Eye (tissue), 1 donor: ENCODE measurements at places on chromosomes 2 and 18.

DNA sequence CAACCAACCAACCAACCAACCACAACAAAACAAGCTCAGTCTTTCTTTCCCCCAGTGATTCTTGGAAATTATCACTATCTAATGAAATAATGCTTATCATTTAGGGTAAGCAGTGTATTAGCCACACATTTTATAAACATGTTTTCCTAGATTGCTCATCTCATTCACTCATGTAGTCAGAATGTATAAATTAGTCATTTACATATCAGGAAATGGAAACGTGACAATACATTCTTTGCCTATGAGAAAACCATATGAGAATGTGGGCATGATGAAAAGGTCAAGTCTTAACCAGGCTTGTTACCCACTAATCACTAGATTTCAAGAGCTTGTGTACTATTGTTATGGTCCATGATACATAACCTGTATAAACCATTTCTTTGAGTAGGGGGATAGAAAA lies 1583.4 kb upstream of the PIK3C3 start:
- DNase-seq: no peak

DNA sequence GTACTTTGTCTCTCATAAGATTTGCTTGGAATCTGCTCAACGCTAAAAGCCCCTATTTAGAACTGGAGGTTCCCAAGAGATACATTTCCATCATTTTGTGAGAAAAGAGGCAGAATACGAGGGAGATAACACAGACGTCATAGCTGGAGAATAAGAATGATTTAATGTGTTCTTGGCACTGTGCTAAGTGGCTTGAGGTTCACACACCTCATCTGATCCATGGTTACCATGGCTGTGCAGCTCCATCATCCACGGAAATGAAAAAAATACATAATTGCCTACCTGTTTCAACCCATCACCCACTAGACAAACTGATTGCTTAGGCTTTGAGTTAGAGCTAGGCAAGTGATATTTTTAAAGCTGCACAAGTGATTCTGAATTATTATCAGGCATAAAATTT lies 227.6 kb downstream of the SLC8A1 start:
- no peak for DNase-seq

- DNase-seq: no peak
Measured at GRCh38 chr2:195330513-195330956, 326.5 kb upstream of the SLC39A10 start.

DNA sequence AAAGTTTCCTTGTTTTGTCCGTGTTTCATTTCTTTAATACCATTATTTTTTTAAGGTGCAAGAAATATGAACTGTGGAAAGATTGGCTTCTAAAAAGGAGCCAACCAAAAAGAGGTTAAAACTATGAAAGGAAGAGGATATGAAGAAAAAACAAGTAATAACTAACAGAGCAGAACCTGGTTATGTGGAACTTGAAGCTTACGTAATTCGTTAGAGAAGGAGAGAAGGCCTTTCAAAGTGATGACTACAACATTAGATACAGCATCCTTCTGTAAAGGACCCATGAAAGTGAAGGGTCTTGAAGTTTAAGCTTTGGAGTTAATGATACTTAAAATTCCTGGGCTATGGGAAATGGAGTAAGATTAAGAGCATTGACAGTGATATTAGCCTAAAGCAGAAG lies 84.5 kb downstream of the ANKRD12 start:
- no peak for DNase-seq

- no peak for DNase-seq
Measured at GRCh38 chr2:127807678-127808353, 3.2 kb downstream of the WDR33 start.

DNA sequence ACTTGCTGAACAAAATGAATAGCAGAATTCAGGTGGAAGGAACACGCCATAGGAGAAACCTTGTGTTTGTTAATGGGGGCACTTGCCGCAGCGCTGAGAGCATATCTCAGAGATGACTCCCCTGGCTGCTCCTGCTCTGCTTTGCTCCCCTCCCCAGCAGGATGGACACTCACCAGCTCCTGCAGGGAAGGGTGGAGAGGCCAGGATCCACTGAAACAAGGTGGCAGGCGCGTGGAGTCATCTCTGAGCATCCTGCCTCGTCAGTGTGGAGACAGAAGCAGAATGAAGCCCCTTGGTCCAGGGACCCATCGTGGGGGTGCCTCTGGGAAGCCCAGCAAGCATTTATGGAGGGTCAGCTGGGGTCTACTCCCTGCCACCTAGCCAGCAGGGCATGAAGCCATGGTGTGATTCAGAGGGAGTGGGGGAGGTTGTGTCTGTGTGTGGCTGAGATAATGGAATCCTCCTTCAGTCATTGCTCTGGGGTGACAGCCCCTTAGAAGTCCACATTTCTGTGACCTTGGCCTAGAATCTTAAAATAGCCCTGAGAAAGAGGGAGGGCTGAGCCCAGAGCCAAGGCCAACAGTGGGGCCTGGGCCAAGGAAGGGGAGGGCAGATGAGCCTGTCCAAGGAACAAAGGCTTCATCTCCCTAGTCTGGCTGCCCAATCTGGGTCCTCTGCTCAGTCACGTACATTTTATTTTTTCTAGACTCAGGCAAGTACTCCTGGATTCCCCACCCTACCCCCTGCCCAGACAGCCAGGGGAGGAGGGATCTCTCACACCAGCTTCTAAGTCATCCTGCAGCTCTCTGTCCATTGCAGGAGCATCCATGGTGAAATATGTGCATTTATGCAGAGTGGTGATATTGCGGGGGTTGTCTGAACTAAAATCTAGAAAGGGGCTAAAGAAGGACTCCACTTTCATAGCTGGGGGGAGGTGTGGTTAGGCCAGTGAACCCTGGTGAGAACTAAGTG lies 215.4 kb downstream of the ZBTB7C start:
- DNase-seq: peak; percentile 59

GRCh38 chr2:231522418-231523180 lies 7.6 kb downstream of the NMUR1 start:
- no peak for DNase-seq

DNA sequence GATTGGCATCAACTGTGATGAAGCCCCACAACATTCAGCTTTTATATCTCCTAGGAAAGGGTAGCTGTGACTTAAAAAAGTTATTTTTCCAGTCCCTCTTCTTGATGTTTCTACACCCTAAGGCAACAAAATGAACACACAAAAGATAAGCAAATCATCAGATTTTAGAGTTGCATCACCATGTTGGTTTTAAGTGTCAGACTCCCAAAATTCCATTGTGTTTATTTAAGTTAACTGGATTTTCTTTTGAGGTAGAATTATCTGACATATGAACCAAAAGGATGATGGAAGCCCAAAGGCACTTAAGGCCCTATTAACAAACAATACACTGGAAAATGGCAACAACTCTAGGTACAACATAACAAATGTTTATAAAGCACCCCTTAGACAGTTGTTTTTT lies 261.7 kb upstream of the SLC39A10 start:
- DNase-seq: no peak

- no peak for DNase-seq
Measured at GRCh38 chr2:149271575-149271974, 58.8 kb upstream of the LYPD6 start.

DNA sequence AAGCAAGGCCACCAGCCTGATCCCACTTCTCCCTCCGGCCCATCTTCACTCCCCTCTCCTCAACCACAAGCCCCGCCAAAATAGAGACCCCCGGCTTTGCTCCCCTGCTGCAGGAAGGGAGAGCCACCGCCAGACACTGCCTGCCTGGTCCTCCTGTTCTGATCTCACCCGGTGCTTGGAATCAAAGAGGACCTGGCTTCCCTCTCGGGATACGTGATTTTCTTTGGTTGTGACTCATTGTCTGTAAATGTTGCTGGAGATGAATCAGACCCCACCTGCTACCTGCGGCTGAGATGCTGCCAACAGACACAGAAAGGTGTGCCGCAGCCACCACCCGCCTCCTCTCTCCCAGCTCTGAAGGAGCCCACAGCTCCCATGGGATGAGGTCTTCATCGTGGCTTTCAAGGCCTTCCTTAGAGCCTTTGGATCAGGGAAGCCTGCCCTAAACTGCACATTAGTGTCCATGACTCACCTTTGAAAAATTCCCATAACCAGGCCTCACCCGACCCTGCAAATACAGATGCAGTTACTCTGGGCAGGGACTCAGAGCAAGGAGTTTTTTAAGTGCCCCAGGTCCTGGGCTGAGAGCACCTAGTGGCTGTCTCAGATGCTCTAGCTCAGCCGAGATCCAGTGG lies 79.4 kb upstream of the ZNF532 start:
- DNase-seq: peak; percentile 30

- DNase-seq: no peak
Measured at GRCh38 chr2:239113171-239113570, 265.3 kb downstream of the TWIST2 start.

DNA sequence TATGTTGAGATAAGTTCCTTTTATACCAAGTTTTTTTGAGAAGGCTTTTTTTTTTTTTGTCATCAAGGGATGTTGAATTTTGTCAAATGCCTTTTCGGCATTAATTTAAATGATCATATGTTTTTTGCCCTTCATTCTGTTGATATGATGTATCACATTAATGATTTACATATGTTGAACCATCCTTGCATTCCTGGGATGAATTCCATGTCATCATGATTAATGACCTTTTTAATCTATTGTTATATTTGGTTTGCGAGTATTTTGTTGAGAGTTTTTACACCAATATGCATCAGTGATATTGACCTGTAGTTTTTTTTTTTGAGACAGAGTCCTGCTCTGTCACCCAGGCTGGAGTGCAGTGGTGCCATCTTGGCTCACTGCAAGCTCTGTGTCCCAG lies 585.7 kb upstream of the FANCL start:
- DNase-seq: peak; percentile 6

- no peak for DNase-seq
Measured at GRCh38 chr2:98489486-98489885, 44.8 kb downstream of the INPP4A start.

- DNase-seq: no peak
Measured at GRCh38 chr2:226050822-226051221, 651.3 kb downstream of the NYAP2 start.

- DNase-seq: no peak
Measured at GRCh38 chr2:122077114-122077513, 321.7 kb downstream of the TSN start.
